ENCODE measurements at places on chromosomes 5 and 9.

- DNase-seq = no peak
These were observed 68.1 kb upstream of the FREM1 start for GRCh38 chr9:14978022-14979000.

GRCh38 chr5:58497386-58497785, 6.2 kb downstream of the GAPT start:
- DNase-seq = no peak

DNA sequence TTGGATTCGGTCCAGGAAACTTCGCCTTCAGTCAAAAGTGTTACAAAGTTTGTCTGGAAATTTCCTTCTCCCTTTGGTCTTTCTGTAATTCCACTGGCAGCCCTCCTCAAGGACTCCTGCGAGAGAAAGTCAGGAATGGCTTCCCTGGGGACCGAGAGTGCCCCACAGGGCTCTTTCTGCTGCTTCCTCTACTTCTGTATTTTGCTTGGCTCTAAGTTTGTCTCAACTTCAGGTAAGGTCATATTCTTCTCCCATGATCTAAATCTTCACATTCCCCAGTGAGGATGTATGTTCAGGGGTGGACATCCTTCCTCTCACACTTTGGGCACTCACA, 10.3 kb upstream of the RIOK2 start:
- no peak for DNase-seq

DNA sequence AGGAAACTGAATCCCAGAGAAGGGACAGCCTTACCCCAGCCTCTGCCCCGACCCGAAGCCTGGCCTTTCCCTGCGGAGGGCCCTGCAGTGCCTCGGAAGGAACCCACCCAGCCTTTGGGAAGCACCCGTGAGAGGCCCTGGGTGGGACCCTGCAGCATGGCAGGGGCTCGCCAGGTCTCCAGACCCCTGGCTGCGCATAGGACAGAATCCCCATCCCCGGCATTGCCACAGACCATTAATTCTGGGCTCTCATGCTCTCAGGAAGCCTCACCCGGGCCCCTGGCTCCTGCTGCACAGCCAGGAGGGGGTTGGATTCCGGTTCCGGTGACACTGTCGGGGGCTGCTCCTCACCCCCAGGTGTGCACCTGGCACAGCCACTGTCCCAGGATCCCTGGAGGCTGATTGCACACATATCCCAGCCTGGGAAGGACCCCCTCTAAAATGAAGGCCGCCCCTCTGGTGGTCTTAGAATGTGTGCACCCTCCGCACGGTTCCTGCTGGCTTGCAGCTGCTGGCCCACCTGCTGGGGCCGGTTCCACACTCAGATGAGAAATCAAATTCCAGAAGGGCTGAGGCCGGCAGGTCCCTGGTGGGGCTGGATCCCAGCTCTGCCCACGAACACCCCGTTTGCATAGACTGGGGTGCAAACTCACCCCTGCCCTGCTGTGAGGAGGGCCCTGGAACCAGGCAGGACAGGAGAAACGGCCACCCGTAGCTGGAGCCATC, 4.7 kb downstream of the EGFL7 start:
- no peak for DNase-seq

- DNase-seq = no peak
These were observed 206.2 kb downstream of the DCP2 start for GRCh38 chr5:113182658-113183344.

DNA sequence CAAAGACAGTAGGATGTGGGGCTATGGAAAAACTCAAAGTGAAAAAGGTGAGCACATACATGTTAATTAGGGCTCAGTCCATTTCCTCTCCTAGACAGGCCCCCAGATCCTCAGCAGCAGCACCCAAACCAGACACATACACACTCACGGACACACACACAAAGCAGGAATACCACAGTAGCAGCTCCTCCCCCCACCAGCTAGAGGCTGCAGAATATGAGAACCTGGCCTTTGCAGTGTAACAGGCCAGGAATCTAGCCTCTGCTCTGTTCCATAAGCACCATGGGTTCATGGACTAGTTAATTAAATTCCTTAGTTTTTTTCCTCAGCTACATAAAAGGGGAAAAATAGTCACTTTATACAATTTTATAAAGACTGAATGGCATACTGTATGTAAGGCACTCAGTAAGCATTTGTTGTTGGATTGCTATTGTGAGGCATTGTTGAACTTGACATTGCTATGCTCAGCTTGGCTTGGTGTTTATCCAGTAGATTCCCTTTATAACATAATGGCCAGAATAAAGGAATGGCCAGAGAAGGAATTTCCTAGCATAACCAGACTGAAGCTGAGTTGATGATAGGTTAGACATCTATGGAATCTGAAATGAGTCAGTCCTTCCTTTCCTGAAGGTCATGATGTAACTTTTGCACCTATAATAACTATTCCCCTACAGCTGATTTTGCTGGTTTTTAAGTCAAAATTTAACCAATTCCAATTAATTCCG, 186.8 kb downstream of the SEMA5A start:
- no peak for DNase-seq

- no peak for DNase-seq
These were observed 21.8 kb upstream of the FKTN start for GRCh38 chr9:105535920-105536668.

GRCh38 chr5:1891391-1891790, 8.7 kb upstream of the IRX4 start:
- no peak for DNase-seq

GRCh38 chr5:67163231-67163756, 33.3 kb downstream of the CD180 start:
- DNase-seq = no peak

DNA sequence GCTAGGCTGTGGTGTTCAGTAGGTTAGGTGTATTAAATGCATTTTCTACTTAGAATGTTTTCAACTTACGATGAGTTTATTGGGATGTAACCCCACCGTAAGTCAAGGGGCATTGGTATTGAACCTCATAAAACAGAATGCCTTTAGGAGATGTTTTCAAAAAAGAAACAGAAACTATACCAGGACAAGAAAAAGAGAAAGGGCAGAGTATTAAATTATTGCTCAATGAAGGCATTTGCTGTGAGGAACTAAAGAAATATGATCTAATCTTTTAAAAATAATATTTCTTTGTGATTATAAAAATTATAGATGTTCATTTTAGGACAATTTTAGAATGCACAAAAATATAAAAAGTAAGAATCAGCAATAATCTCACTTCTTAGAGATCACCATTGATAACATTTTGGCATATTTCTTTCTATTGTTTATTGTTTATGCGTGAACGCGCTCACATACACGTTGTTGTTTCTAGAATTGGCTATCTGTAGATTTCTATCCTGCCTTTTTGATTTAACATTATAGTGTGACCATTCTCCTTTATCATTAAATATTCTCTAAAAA, 8.0 kb downstream of the GALNT12 start:
- DNase-seq = no peak

GRCh38 chr9:33437205-33437604, 10.2 kb downstream of the AQP3 start:
- DNase-seq = no peak

GRCh38 chr5:73987915-73988314, 361.9 kb downstream of the ARHGEF28 start:
- no peak for DNase-seq

DNA sequence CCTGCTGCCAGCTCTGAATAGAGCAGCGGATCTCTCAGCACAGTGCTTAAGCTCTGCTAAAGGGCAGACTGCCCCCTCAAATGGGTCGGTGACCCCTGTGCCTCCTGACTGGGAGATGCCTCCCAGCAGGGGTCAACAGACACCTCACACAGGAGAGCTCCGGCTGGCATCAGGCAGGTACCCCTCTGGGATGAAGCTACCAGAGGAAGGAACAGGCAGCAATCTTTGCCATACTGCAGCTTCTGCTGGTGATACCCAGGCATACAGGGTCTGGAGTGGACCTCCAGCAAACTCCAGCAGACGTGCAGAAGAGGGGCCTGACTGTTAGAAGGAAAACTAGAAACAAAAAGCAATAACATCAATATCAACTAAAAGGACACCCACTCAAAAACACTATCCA, 131.6 kb downstream of the TMEM232 start:
- no peak for DNase-seq

DNA sequence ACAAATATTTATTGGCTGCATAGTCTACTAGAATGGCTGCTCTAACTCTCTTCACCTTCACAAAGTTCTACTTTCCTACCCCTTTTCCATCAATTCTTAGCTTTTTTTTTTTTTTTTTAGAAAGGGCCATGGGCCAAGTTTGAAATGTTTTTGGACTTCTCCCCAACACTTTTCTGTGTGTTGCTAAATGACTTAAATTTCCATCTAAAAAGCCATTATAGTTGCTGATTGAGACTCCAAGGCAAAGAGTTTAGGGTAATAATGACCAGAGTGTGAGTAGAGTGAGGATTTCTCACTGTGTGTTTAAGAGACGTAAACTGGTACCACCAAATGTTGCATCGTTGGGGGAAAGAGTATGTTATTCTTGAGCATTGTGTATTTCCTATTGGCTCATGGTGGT, 24.4 kb downstream of the TNC start:
- DNase-seq = no peak

- DNase-seq = no peak
These were observed 350.5 kb downstream of the ADGRV1 start for GRCh38 chr5:90909101-90909503.
